ENCODE measurements at places on chromosomes 13 and 19.

- no peak for DNase-seq
Measured at GRCh38 chr13:98175823-98176222, 1.2 kb downstream of the RNF113B start.

DNA sequence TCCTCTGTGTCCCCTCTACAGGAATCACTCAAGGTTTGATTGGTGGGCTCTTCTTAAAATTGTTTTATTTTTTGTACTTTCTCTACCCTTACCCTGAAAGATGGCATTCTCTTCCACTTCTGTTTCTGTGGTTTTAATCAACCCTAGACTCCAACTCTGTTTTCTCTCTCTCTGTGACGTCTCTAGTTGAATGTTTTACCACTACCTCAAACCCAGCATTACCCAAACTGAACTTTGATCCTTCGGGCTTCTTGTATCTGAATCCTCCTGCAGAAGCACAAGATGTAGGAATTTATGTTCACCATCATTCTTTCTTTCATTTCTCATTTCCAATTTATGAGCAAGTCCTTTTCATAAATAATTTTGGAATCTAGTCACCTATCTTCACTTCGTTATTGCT is 39.9 kb downstream of the PCCA start:
- no peak for DNase-seq

DNA sequence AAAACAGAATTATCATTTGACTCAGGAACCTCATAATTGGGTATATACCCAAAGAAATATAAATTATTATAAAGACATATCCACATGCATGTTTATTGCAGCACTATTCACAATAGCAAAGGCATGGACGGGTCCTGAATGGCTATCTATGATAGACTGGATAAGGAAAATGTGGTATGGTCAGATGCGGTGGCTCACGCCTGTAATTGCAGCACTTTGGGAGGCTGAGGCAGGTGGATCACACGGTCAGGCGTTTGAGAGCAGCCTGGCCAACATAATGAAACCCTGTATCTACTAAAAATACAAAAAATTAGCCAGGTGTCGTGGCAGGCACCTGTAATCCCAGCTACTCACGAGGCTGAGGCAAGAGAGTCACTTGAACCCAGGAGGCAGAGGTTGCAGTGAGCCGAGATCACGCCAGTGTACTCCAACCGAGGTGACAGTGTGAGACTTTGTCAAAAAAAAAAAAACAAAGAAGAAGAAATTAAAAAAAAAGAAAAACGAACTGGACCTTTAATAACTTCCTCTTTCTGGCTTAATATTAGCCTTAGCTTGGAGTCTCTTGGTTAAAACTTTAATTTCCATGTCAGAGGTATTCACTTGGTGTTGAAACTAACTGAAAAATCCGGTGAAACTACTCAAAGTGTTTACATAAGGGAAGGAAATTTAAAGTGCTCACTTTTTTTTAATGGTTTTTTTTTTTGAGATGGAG is 104.4 kb downstream of the ZNF486 start:
- DNase-seq: no peak

- no peak for DNase-seq
Measured at GRCh38 chr19:1861599-1862031, 1.8 kb downstream of the KLF16 start.

DNA sequence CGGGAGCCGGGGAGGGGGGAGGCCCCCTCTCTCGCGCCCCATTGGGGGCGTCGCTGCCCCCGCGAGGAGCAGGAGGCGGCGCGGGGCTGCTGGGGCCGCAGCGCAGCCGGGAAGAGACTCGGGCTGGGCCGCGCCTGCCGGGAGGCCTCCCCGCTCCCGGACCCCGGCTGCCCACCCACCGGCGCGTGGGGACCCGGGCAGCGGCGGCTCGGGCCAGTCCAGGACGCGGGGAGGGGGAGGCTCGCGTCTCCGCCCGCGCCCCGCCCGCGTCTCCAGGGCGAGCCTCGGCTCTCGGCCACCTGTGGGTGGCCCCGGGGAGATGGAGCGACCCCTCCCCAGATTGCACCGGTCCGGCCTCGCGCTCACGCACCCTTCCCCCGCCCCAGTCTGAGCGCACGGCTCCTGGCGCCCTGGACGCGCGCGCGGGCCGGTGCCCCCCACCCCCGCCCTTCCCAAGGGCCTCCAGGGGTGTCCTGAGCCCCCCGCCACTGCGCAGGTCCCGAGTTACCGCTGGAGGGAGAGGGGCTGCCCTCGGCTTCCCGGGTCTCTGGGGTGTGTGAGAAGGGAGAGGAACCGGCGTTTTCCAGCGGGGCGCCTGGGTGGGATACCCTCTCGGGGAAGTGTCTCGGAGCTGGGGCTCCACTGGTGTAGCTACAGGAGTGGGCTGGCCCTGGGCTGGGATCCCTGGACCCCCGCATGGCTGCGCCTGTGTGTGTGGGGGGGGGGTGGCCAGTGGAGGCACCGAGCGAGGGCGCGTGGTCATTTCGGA is 645 bp downstream of the PALM start:
- DNase-seq: no peak
